ENCODE measurements at places on chromosomes 2 and 18.

DNA sequence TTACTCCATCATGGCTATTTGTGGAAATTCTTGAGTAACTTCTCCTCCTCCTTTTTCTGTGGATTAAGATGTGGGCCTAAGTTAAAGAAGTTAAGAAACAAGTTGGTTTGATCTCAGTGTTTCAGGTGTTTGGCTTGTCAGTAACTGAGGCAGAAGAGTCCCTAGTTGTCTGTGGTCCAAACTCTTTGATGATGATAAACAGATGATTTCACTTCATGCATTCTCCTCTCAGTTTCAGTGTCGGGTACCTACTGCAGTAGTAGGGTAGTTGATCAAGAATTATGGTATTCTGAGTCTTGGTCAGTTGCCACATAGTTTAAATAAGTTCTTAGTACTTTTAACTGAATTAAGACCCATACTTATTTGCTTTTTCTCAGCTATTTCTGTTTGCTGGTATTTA is 85.6 kb downstream of the NCOA1 start:
- DNase-seq, result no peak

DNA sequence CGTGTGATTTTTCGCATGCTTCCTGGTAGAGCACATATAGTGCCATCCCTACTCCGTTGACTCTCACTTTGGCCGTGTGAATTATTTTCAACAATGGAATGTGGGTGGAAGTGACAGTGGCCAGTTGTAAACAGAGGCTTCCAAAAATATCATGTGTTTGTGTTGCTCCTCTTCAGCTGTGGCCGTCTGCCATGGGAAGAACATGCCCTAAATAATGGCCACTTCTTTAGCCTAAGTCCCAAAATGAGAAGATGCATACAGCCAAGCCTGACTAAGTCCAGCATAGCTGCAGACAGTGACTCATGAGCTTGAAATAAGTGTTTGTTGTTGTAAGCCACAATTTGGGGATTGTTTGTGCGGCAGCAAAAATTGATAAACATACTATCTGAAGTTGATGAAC is 8.9 kb upstream of the GALNT1 start:
- no peak for DNase-seq

GRCh38 chr18:31576670-31577069 is 15.0 kb upstream of the TTR start:
- no peak for DNase-seq

GRCh38 chr2:64331849-64332699 is 121.9 kb upstream of the LGALSL start:
- no peak for DNase-seq

DNA sequence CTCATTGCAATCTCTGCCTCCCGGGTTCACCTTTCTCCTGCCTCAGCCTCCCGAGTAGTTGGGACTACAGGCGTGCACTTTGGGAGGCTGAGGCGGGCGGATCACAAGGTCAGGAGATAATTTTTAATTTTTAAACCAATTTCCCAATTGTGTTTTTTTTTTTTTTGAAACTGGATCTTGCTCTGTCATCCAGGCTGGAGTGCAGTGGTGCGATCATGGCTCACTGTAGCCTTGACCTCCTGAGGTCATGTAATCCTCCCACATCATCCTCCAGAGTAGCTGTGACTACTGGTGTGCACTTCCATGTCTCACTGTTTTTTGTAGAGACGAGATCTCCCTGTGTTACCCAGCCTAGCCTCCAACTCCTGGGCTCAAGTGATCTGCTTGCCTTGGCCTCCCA is 49.3 kb downstream of the GLS start:
- no peak for DNase-seq

DNA sequence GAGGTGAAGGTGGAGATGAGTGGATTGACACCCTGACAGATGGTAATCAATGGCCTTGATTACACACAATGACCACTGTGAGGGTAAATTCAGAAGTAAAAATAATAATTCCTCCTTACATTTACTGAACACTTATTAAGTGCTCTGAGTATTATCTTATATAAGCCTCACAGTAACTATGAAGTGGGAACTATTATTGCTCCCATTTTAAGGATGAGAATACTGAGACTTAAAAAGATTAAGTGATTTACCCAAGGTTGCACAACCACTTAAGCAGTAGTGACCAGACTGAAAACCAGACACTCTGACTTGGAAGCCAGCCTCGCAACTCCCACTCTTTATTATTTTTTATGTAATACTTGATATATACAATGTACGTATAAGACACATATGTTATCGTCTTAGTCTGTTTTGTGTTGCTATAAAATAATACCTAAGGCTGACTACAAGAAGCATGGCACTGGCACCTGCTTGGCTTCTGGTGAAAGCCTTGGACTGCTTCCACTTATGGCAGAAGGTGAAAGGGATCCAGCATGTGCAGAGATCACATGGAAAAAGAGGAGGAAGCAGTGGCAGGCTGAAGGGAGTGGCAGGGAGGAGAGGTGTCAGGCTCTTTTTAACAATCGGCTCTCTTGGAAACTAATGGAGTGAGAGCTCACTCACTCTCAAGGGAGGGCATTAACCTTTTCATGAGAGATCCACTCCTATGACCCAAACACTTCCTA is 41.5 kb upstream of the C1D start:
- no peak for DNase-seq

DNA sequence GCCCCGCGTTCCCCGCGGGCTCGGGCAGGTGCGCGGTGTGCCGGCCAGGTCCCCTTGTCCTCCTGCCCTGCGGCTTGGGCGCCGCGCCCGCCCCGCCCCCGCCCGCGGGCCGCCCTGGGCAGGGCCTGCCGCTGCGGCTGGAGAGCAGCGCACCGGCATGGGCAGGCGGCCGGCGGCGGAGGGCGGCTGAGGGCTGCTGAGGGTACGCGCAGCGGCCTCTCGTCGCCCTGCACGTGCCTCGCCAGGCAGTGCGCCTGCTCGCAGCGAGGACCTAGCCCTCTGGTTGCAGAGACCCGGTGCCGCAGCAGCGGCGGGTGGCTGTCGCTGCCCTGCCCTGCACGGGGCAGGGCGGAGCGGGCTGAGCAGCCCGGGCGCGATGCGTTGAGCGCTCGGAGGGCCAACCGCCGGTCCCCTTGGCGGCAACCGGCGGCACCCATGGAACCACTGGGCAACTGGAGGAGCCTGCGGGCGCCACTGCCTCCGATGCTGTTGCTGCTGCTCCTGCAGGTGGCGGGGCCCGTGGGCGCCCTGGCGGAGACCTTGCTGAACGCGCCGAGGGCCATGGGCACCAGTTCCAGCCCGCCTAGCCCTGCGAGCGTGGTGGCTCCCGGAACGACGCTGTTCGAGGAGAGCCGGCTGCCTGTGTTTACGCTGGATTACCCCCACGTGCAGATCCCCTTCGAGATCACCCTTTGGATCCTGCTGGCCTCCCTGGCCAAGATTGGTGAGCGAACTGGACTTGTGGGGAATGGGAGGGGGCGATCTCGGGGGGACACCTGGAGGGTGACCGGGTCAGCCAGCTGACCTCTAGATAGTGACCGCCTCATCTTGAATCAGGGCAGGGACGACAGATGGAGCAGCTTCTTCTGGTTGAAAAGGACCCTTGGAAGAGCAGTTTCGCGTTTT is at the start of gene SLC9A2:
TSS of gene SLC9A2 (plus strand) at position 140 of the 906 bp plus-strand sequence. CDS start at position 436, 296 bp downstream.
- DNase-seq, result no peak

DNA sequence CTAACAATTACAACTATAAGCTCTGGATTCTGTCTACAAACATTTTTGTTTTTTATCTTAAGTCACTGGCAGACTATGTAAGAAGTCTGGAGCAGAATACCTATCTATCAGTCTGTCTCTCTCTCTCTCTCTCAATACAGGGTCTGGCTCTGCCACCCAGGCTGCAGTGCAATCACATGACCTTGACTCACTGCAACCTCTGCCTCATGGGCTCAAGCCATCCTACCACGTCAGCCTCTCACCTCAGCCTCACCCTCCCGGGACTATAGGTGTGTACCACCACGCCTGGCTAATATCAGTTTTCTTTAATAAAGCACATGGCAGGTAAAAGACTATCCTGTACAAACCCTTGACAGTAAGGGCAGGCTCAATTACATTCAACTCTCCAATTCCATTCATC is 96.9 kb downstream of the OSBPL1A start:
- DNase-seq, result no peak

DNA sequence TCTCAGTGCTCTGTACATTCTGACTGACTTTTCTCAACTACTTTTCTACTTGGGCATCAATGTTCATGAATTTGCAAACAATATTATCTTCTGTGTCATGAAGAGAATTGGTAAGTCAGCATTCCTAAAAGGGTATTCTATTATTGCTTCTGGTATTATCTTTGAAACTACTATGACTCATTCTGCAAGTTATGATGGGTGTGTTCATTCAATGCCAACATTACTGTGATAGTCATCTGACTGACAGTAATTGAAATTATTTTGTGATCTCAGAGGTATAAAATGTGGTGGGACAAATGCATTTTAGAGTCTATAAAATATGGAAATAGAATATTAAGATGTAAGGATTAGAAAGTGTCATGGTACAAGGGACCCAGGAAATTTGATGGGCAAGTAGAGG is 736.0 kb upstream of the CELF4 start:
- no peak for DNase-seq

- DNase-seq, result no peak
Observed at GRCh38 chr2:96088340-96089335, 27.7 kb downstream of the ADRA2B start.

GRCh38 chr2:218963601-218964000 is 4.1 kb downstream of the CDK5R2 start:
- no peak for DNase-seq

GRCh38 chr18:27983780-27984179 is 193.2 kb downstream of the CDH2 start:
- no peak for DNase-seq

DNA sequence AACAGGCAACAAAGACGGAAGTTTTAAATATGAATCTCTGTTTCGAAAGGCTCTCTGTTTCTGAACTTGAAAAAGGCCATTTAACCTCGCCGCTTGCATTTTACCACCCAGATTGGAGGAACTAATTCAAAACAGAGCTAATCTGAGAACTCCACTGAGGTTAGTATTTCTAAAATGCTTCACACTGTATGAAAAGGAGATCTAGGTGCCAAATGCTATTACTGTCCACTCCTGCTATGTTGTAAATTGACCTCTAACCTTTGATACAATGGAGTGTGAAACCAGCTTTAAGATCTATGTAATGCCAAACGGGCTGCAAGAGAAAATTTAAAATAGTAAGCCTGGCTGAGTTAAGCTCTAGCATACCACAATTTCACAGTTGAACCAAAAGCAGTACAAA is 364.5 kb downstream of the IRS1 start:
- DNase-seq, result no peak

DNA sequence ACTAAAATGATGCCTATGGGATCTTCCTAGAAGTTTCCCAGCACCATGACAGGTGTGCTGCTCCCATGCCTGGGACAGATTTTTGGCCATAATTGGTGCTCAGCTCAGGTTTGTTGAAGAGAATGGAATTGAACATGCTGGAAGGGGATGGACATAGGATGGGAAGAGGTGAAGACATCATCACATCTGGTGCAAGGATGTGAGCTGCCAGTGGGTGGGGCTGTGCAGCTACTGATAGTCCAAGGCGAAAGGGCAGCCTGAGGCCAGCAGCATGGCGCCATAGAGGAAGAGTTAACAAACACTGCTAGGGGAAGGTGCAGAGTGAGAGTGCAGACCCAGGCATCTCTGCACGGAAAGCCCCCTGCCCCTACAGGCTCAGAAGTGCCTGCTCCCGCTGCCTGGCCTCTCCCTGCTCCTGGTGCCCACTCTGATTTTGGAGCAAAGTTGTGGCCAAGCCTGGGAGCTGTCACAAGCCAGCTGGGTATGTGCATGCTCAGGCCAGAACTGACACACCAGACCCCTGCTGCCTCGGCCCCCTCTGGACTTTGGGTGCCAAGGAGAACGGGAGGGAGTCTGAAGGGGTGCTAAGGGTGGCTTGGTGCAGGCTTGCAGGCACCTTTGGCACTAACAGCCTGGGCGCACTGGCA is 178.6 kb downstream of the ZBTB7C start:
- peak; percentile 57 for DNase-seq

DNA sequence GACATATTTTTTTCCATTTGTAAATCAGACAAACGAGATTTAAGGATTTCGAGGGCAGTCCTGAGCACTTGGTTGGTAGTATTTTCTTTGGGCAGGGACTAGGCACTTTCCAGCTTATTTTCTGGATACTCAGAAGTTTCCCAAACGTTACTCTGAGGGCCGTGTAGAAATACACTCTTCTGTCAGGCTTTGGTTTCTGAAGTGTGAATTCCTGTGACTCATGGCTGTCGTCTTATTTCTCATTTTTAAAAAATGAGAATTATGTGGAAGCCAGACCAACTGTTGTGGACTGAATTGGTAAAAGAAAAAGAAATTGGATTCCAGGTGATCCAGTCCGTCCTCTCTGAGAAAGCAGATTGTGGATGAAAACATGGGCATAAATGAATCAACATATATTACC is 658.6 kb upstream of the FANCL start:
- DNase-seq, result no peak

Data from HepG2 (cell line).